Activated CD4-positive, alpha-beta T cell treated with anti-CD3 and anti-CD28 coated beads for 36 hours (primary cell): ENCODE measurements at places on chromosomes 11 and 22. TPM values are rescaled to one million over a fixed set of nuclear protein-coding genes. Genes with fewer than 3 reads are reported as not detected.

The BCO2 gene
- 0.75 TPM for total RNA-seq

The ZP1 gene
- not detected for total RNA-seq

The MMP27 gene
- total RNA-seq = not detected

DNA sequence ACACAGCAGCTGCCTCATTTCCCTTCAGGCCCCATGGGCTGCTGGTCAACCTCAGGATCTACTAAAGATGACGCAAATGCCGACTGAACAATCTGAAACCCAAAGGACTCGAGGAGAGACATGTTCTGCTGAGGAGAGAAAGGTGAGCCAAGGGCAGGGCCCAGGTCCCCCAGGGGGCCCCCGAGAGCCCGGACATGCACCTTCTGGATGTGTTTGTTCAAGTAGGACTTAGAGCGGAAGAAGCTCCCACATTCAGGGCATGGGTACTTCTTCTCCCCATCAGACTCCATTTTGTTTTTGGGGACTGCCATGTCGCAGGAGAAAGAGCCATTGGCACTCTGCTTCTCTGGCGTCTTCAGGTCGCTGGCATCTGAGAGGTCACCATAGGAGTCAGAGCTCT is 19.3 kb downstream of the PATZ1 start:
- no peaks in the 10 kb centered on the region for H3K27me3 ChIP-seq
- no peak for DNase-seq
- no peak overlapping the region for H3K4me3 ChIP-seq
- H3K27ac ChIP-seq = no peak overlapping the region

DNA sequence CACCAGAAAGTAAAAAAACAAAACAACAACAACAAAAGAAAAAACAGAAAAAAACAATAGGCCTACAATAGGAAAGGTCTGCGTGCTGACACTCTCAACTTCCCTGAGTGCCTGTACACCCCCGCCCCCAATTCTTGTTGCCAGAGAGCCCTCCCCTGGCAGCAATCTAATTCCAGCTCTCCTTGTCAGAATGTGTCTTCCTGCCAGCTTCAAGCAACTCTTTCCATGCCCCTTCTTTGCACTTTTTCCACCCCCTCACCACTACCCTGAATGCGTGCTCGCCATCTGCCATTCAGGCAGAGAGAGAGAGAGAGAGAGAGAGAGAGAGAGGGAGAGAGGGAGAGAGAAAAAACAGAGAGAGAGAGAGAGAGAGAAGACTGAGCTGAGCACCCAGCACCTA is 245.0 kb downstream of the KIRREL3 start:
- H3K27ac ChIP-seq = no peak overlapping the region
- no peak overlapping the region for H3K4me3 ChIP-seq
- no peaks in the 10 kb centered on the region for H3K4me1 ChIP-seq
- H3K36me3 ChIP-seq = no peaks in the 10 kb centered on the region
- H3K27me3 ChIP-seq = peaks cover 6% of the 10 kb centered on the region

DNA sequence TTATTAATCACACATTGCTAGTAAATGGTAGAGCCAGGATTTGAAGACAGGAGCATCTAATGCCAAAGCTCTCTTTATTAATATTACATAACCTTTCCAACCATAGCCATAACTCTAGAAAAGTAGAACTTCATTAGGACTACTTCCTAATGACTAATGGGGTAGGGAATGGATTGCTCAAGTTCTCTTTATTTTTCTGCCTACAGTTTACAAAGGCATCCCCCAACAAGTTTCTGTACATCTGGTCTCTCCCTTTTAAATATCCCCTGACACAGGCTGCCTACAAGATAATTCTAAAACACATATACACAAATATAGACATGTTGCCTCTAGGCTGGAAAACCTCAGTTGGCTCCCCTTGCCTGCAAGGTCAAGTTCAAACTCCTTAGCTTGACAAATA is 534.9 kb downstream of the SOX6 start:
- DNase-seq = no peak
- H3K27me3 ChIP-seq = peaks cover 17% of the 10 kb centered on the region
- H3K36me3 ChIP-seq = no peaks in the 10 kb centered on the region
- H3K27ac ChIP-seq = no peak overlapping the region
- no peak overlapping the region for H3K4me3 ChIP-seq
